ENCODE measurements at places on chromosomes 16 and 17. TPM values are rescaled to one million over a fixed set of nuclear protein-coding genes. Genes with fewer than 3 reads are reported as not detected.

The MGAT5B gene
- total RNA-seq = 2.8 TPM

The ITGB4 gene
- 14.8 TPM for total RNA-seq

GRCh38 chr17:82837586-82838320 is 2.1 kb downstream of the ZNF750 start:
- no peak for DNase-seq

The MPO gene
- total RNA-seq = not detected

Data from progenitor cell of endocrine pancreas (in vitro differentiated cells).